Spinal cord (tissue), 10 donors: ENCODE measurements at places on chromosomes 1 and 21.
A peak's percentile ranks its signal among the peaks of the same experiment; 100 is the strongest.

DNA sequence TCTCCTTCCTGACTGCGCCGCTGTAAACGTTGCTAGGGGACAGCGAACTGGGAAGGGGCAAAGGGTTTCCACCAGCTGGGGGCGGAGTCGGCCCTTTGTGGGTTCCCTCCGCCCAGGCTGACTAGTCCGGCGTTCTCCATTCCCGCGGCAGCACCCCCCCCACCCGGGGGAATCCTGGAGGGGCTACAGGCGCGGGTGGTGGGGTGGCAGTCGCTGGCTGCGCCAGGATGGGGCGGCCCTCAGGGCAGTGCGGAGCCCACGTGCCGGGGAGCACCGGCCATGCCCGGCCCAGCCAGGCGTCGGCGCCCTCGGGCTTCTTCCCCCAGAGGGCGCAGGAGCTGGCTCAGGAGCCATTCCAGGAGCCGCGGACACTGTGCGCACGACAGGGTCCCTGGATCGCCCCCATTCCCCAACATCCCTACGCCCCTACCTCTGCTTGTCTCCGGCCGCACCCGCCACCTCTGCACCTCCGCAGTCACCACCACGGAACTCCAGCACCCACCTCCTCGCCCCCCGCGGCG, 476 bp downstream of the BATF3 start:
- DNase-seq = no peak

DNA sequence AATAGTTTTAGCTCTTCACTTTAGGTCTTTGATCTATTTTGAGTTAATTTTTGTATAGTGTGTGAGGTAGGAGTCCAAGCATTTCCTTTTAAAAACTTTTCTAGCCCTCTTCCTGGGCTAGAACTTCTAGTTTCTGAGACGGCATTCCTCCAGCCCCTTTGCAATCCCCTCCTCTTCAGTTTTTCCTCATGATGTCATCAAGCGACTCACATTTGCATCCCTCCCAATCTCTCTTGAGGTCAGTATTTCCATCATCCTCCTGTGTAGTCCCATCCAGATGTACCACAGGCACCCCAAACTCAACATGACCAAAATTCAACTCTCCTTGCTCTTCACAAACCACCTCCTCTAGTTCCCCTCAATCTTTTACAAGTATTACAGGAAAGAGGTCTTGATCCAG, 10.7 kb downstream of the HMGN2 start:
- DNase-seq = no peak

DNA sequence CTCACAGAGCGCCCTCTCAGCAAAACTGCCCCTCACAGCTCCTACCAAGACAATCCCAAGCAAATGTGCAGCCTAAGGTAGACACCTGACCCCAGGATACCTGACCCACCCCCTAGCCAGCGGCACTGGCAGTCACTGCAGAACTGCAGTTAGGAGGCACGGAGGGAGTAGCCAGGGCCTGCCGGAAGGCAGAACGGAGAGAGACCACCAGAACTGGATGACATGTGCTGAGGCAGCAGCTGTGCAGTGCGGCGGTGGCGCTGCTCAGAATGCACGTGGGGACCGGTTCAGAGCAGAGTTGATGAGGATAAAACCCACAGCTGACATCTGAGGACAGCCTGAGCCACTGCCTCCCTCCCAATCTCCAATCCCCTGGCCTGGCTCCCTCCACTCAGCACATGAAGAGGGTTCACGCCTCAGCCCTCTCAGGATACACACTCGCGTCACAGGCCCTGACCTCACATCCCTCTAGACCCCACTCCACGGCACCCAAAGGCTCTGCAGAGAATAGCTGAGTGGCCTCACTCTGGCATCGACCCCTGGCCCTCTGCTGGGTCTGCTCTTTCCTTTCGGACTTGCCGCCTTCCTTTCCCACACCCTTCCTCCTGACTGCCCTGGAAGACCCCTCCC, 29.6 kb downstream of the UBE2G2 start:
- DNase-seq = peak; percentile 42

GRCh38 chr1:198856601-198857000, 217.8 kb downstream of the PTPRC start:
- no peak for DNase-seq

DNA sequence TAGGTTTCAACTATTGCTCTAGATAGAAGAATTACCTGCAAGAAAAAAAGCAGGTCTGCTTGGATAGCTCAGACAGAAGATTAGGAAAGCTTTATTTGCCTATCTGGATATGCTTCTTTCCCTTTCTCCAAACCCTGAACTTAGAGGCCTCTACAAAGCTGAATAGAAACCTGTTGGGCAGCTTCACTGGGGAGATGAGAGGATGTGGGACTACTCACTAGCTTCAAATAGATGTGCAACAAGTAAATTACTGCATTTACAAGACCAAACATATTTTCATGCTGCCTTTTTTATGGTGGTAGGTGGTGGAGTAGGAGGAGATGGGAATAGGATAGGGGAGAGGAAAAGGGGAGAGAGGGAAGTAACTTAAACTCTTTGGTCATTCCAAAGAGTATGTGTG, 6.4 kb downstream of the CLCA2 start:
- DNase-seq = no peak

DNA sequence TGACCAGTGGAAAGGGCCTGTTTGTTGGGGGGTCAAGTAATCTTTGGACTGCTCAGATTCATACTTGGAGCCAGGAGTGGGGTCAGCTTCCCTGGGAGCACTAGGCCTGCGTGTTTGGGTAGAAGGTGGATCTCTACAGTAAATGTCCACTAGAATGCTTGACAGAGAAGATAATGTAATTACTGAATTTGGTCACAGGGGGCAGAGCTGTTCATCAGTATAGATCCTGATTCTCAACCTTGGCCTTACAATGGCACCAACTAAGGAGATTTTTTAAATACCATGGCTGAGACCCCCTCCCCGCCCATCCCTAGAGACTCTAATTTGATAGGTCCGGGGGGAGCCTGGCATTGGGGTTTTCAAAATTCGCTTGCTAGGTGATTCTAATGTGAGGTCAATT, 217.5 kb upstream of the PLXNA2 start:
- no peak for DNase-seq

DNA sequence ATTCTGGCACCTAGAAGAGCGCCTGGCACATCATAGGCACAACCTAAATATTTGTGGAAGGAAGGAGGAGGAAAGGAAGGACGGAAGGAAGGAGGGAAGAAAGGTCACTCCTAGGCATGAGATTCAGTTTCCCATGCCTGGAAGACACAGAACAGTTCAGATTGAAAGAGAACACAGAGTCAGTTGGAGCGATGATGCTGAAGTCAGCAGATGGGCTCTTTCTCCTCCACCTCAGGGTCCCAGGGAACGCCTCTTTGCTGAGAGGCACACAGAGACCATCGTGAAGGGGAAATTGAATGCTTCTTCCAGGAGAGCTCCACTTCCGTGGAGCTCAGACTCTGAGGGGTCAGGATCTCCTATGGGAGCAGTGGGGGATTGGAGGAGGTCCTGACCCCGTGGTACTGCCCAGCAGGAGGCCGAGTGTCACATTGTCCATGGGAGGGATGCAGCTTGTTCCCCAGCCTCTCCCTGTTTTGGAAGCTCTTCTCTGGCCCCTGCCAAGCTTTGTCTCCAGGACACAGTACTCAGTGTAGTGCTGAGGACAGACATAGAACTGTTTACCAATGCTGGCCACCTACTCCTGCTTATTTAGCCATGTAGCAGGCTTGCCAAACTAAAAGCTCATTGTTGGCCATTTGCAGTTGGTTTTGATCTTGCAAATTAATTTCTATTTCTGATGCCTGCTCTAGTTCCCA, 2.4 kb downstream of the MYBPHL start:
- no peak for DNase-seq

- no peak for DNase-seq
These were observed 4.7 kb upstream of the DMBX1 start for GRCh38 chr1:46484783-46485490.

DNA sequence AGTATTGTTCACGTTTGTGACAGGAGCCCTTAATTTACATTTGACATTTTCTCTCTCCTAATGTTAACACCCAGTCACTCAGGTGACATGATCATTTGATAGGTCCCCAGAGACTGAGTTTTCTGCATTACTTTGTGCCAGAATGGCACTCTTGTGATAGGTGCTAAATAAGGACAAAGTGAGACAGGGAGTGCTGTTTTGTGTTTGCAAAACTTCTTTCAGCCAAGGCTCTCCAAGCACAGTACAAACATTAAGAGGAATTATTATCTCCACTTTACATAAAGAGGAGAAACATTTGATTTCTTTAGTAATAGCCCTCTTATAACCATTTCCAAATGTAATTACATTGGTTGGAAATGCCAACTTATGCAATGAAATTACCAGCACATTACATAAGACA, 355.2 kb downstream of the NTNG1 start:
- DNase-seq = no peak

- DNase-seq = no peak
These were observed 18.4 kb downstream of the HHAT start for GRCh38 chr1:210347112-210347511.

DNA sequence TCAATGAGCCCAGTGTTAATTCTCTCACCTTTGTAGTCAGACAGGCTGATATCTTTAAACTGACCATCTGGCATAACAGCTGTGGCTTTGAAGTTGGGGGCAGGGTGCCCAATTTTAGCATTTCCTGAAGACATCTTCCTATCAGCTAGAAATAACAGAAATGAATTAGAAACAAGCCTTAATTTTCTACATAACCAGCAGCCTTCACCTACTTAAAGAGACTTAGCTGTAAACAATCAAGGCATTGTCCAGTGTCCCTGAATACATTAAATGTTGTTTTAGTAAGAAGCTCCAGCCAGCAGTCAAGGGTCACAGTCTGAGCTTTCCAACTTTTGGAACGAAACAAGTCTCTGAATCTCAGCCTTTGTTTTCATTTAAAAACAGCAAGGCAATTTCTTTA, 2.8 kb downstream of the PRDX1 start:
- DNase-seq = no peak

DNA sequence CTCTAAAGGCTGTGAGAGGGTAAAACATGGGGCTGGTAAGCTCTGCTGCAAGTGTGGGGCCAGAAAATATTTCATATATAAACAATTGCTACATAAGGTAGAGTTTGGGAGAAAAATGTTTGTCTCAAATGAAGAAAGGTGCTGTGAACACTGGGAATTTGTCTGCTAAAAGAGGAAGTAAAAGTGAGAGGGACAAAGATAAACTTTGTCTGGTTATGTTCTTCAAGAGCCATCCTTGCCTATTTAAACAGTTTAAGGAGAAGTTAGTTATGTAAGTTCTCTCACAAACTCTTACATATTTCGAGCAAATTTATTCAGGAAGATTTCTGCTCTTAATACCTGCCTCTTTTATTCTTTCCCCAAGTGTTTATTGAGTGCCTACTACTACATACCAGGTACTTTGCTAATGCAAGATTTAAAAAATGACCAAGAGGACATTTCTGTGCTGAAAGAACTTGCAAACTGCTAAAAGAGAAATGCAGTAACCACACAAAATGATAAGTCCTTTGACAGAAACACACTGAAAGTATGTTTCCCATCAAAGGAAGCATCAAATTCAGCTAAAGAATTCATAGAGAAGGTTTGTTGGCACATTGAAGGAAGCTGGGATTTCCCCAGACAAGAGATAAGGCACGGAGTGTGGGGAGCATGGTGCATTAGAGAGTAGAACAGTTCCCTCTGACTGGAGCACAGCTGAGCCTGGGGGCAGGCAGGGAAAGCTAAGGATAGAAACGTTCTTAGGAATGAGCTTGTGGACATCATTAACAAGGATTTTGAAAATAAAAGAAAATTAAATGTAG, 549.1 kb downstream of the PTBP2 start:
- DNase-seq = no peak

DNA sequence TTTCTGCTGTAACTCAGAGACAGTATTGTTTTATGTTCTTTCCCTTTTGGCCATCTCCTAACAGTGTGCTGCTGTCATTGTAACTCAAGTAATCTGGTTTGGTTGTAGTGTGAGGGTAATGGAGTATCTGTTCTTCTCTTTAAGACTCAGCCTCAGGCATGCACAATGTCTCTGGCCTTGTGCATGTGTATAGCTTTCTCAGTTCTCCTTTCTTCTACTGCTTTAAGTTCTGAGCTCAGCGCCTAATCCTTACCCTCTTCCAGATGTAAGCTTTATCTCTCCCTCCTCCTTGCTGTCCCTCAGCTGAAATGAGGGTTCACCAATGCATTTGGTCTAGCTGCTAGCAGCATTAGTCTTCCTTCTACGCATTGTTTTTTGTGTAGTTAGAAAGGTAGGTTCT, 1420.4 kb upstream of the PRMT6 start:
- no peak for DNase-seq

- DNase-seq = no peak
These were observed 196 bp downstream of the ALX3 start for GRCh38 chr1:110070282-110070669.

GRCh38 chr1:108106775-108107174, 93.4 kb downstream of the SLC25A24 start:
- DNase-seq = no peak

GRCh38 chr1:172414331-172414730, 6.2 kb upstream of the C1orf105 start:
- DNase-seq = no peak

DNA sequence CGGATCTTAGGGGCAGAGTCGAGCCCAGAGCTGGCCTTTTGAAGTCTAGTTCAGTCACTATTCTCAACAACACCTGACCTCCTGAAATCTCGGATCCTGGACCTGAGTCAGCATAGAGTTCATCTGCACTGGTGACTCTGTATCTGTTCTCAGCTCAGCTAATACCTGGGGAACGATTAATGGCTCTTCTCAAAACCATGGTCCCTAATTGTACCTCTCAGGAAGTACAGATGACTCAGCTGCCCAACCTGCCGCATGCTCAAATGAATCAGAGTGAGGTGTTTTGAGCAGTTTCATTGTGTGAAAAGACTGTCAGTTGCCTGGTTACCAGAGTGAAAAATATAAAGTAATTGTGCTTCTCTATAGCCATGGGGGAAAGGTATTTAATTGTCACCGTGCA, 89.2 kb downstream of the SLC35F3 start:
- DNase-seq = no peak
